Stimulated activated CD4-positive, alpha-beta T cell treated with anti-CD3 and anti-CD28 coated beads, Interleukin-1b, Interleukin-23, amount 100 ng/mL, for 1 hour (primary cell): ENCODE measurements at places on chromosomes 4 and X.

DNA sequence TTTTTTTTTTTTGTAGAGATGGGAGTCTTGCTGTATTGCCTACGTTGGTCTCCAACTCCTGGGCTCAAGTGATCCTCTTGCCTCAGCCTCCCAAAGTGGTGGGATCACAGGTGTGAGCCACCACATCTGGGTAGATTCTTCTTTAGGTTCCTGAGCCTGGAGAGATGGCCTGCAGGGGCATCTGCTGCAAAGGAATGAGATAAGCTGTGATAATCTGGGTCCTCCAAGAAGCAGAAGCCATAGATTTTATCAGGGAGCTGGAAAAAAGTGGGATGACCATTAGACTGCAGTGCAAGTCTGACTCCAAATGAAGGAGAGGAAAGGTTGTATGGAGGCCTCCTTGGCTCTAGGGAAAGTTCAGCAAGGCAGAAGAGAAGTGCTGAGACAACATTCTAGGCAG is 19.0 kb upstream of the ACSL1 start:
- DNase-seq: no peak

DNA sequence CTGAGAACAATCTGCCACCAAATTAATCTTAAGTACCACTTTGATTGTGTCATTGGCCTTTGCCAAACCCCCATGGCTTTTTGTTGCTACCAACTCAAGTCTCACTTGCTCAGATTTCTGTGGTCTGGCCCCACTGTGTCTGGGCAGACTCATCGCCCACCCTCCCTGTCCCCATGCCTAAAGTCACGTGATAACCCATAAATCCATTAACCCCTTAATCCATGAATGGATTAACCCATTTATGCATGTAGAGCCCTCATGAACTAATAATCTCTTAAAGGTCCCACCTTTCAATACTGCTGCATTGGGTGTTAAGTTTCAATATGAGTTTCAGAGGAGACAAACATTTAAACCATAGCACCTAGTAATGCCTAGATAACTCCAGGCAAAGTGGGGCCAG is 78.5 kb upstream of the BLTP1 start:
- no peak for DNase-seq

DNA sequence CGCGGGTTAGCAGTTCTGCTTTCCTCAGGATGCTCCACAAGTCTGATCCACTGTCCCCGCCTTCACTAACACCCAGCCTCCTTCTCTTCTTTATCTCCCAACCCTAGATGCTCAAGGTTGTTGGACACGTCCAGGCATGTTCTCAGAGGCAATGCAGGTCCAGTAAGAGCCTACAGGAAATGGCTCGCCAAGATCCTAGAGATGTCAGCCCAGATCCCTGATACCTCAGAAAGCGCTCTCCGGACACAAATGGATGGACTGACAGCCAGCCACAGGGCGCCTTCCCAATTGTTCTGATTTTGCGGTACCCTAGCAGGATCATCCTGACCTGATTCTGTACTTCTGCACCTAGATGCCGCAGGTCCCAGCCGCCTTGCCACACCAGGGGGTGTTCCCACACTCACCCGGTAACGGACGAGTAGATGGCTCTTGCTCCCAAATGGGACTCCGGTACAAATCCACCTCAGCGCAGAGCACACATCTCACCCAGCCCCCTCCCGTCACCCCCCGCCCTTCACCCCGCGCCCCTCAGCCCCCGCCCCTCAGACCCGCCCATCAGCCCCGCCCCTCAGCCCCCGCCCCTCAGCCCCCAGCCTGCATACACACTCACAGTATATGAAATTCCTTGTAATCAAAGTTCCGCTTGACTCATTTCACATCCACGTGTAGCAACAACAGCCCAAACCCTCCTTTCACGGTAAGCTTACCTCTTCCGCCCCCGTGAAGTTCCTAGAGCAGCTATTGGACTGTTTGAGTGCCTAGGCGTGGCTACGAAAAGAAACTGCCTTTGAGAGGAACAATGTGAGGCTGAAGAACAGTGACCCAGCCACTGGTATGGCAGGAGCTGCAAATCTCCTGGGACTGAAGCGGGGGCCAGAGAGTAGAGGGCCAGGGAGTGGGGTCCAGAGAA is at the start of gene EDA2R:
Gene EDA2R (minus strand): TSS at position 488 of the 910 bp plus-strand sequence. CDS start 23,058 bp downstream, outside the sequence.
- DNase-seq: no peak

- no peak for DNase-seq
Measured at GRCh38 chr4:152245680-152246079, 290.2 kb downstream of the FBXW7 start.

DNA sequence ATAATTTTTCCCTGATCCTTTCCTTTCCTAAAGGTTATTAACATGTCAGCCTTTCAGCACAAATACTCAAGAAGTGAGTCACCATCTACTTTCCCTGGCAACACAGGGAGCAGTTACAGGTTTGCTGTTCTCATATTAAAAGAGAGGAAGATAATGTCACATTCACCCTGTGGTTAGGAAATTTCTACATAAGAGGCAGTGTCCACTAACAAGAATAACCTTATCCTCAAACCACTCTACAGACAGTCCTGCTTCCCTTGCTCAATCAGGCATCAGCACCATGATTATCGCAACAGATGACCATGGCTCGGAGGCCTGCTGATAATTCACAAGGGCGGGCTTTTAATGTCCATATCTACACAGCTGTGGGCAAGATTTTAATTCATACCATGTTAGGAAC is 30.9 kb downstream of the RNF150 start:
- no peak for DNase-seq

DNA sequence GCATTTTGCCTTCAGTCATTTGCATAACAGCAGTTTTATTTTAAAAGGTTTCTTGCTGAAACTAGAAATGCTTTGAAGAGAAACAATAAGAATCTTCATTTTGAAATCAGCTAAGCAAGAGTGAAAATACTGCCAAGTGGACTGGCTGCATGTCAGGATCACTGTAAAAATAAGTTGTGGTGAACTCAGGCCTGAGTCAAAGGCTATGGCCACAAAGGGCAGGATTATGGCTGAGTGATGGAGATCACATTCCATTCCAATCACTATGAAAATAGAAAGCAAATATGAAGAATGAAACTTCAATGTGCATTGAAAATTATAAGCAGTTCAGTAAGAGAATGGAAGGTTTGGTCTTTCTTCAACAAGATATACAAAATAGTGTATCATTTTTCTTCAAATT is 224.5 kb downstream of the PCDH18 start:
- no peak for DNase-seq

DNA sequence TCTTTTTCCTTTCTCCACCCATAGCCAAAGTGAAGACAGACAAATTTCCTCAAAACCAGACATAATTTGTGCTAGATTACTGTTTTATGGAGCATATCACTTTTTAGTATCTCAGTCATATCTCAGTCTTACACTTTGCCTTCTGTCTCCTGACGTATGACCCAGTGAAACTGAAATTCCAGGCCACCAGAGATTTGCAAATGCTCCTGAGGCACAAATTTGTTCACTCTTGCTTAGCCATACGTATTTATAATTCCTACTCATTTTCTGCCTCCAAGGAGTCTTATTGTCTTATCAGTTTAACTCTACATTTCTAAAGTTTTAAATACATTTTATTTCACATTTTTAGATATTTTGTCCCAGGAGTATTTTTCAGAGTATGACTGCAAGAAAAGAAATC is 10.0 kb downstream of the TMEM156 start:
- DNase-seq: no peak

GRCh38 chr4:178316211-178316610 is 874.0 kb upstream of the AGA start:
- DNase-seq: no peak
